ENCODE measurements at places on chromosomes 7 and 10.

DNA sequence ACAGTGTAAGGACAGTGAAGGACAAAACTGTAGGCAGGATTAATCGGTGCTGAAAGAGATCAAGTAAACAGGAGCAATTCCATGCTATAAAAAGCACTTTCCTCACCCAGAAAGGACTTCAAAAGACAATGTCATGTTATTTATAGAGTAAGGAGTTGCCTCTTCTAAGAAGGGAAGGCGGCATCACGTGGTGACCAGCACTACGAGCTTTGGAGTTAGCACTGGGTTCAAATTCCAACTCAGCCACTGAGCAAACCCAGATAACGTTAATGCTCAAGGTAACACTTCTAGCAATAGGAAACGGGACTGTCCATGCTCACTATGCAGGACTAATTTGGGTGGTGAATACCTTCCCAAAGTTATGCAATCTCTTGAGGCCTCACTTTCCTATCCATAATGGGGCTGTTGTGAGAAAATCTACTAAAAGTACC, 715 bp upstream of the PANK1 start:
- DNase-seq = no peak

DNA sequence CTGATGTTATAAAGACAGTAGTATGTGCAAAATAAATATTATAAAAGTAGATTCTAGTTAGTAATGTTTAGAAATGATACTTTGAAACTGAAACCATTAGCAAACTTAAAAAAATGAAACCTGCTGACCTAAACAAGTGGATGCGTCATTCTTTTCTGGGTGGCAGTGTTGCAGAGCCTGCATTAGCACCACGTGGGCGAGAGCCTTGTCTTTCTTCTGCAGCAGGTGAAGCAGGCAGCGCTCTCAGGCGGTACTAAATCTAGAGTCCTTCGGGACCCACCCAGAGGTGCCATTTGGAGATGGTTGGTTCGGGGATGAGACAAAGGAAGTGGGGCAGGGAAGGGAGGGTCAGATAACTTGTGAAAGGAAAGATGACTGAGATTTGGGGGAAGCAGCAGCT, 759.1 kb upstream of the IGFBP3 start:
- DNase-seq = no peak

GRCh38 chr7:102291056-102291915, 4.6 kb downstream of the SH2B2 start:
- no peak for DNase-seq

DNA sequence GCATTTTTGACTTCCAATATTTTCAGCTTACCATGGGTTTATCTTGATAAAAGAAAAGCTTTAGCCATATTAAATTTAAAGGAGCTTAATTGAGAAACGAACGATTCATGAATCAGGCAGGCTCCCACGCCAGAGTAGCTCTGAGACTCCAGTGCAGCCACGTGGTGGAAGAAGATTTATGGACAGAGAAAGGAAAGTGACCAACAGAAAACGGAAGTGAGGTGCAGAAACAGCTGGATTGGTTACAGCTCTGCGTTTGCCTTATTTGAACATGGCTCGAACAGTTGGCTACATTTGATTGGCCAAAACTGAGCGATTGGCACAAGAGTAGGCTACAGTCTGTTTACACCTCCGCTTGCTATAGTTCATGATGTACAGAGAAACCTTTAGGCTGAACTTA, 395.4 kb downstream of the GATA3 start:
- no peak for DNase-seq

GRCh38 chr10:46530249-46531186, 25.9 kb downstream of the GPRIN2 start:
- DNase-seq = no peak

DNA sequence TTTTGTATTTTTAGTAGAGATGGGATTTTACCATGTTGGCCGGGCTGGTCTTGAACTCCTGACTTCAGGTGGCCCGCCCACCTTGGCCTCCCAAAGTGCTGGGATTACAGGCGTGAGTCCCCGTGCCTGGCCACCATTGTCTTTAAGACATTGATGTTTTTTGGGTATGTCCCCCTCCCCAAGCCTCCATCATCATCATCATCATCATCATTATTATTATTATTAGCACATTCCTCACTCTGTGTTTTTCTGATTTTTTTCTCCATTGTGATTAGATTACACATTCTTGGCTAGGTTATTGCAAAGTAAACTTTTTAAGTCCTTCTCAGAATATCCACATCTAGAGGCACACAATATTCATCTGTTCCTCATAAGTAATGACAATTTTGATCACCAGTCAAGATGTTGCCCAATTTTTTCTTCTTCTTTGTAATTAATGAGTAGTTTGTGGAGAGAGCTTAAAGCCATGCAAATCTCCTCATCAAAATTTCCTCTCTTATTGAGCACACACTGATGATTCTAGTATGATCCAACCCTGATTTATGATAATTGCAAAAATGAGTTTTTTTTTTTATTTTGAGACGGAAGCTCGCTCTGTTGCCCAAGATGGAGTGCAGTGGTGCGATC, 47.5 kb downstream of the EPC1 start:
- no peak for DNase-seq

DNA sequence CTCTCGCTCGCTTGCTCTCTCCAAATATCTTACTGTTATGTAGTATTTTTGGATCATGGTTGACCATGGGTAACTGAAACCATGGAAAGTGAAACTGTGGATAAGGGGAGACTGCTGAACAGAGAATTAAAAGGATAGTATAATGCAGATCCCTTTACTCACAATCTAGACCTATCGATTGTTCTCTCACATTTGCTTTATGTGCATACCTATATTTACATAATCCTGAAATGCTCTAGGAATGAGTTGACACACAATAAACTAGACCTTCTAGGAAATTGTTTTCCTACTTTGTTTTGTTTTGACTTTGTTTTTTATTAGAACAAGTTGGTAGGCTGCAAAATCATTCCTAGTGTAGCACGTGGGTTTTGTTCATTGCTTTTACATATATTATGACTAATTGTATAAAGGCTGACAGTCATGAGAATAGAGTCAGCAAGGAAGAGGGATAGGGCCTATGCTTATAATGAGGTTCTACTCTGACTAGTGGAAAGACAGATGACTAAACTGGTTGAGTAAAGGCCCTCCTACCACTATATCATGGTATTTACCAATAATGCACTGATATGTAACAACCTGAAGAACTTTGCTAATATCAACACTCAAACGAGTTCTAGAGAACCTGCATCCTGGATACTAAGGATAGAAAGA, 175.3 kb upstream of the TARP start:
- DNase-seq = no peak

- no peak for DNase-seq
Observed at GRCh38 chr7:139588632-139589031, 65.1 kb downstream of the CLEC2L start.

- DNase-seq = no peak
Observed at GRCh38 chr10:52210161-52210560, 103.9 kb upstream of the DKK1 start.

DNA sequence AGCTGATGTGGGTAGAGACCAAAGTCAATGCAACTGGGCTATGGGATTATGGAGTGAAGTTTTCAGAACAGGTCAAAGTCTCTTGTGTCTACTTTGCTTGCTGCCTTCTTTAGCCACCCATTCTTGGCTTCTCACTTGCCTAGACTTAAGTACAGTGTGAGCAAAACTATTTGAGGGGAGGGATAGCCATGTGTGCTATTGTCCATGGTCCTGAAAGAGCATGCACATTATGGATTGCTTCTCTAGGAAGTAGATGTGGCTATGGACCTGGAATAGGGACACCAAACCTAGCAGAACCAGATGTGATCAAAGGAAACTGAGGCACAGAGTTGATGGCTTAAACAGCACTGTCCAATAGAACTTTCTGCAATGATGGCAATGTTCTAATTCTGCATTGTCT, 81.9 kb upstream of the ZNF800 start:
- DNase-seq = no peak

DNA sequence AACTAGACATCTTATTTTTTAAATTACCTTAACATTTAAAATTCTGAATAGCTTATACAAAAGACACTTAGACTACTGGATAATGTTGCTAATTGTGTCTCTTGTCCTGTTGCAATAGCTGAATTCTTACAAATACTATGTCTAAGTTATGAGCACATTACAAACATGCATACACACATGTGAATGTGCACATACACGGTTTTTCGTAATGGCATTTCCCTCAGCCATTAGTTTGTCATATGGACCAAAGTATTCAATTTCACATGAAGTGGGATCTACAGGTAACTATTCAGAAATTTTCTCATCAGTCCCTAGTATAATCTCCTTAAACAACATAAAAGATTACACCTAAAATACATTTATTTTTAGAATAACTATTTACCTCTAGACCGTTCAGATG, 178.6 kb upstream of the BET1 start:
- no peak for DNase-seq

- no peak for DNase-seq
Observed at GRCh38 chr7:41930538-41931262, 227.8 kb upstream of the INHBA start.

- DNase-seq = no peak
Observed at GRCh38 chr10:124000792-124001201, 92.6 kb downstream of the CHST15 start.

DNA sequence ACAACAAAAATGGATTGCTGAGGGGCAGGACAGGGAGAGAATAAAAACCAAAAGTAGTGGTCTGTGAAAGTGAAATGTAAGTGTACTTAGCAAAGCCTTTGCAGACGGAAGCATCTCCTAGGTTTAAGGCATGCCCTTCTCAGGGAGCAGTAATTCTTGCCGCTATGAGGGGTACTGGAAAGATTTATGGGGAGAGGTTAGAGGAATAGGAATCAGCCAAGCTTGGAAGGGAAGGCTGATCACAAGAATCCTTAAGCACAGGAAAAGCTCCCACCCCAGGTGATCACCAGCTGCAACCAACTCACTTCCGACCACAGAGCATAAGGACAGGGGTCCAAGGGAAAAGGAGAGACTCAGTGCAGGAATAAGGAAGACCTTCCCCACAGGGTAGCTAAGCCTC, 10.3 kb downstream of the GFRA1 start:
- DNase-seq = no peak

DNA sequence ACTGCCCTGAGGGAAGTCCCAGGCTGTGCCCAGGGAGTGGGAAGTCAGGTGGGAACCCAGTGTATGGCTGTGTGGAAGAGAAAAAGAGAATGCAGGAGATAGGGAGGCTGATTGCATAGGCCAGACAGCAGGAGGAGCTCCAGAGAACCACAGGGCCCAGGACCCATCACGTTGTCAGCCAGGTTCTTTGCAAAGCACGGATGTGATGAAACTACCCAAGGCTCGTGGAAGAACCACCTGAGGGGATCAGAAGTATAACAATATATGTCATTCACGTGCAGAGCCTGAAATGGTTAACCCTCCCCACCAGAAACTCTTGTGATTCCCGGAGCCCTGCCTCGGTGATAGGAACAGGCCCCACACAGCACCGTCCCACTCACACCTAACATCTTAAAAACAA, 83.6 kb downstream of the LARP4B start:
- no peak for DNase-seq

DNA sequence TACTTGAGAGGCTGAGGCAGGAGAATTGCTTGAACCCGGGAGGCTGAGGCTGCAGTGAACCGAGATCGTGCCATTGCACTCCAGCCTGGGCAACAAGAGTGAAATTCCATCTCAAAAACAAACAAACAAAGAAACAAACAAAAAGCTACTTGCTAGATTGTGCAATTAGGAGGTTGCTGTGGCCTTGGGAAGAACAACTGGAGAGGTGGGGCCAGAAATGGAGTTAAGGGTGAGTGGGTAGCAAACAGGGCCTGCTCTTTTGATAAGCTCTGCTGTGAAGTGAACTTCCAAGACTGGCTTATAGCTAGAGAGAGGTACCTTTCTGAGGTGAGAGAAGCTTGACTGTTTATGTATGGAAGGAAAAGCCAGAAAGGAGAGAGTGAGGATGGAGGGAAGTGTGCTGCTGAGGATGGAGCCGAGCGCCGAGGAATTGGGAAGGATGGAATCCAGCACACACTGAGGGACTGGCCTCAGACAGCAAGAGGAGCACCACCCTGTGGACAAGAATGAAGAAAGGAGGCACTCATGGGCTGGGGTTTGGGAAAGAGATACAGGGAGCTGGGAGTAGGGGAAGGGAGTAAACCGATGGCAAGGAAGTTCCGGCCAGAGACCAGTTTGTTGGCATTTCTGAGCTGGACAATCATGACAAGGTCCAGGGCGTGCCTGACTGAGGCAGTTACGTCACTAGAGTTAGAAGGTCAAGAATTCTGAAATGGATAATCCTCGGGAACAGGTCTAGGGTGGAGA, 7.0 kb upstream of the RPEL1 start:
- DNase-seq = no peak

GRCh38 chr10:6274484-6274883, 71.8 kb downstream of the PFKFB3 start:
- no peak for DNase-seq

- DNase-seq = no peak
Observed at GRCh38 chr10:116170815-116171250, 102.2 kb downstream of the GFRA1 start.

- no peak for DNase-seq
Observed at GRCh38 chr7:19101472-19101871, 16.0 kb downstream of the TWIST1 start.

DNA sequence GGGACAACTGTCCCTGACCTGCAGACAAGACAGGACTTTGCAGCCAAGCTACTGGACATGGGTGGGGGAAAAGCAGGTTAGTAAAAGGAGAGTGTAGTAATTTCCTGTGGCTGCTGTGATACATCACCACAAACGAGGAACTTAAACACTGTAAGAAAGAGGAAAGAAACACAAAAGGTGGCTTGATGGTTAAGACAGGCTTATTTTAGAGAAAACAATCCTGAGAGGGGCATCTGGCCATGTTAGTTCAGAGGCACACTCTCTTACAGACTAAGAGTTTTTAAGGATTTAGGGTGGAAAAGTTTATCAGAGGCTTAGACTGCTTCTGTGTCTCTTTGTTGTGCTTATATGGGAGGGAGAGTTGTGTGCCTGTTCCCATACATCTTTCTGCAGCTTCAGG, 667.0 kb downstream of the TYW1 start:
- DNase-seq = no peak

DNA sequence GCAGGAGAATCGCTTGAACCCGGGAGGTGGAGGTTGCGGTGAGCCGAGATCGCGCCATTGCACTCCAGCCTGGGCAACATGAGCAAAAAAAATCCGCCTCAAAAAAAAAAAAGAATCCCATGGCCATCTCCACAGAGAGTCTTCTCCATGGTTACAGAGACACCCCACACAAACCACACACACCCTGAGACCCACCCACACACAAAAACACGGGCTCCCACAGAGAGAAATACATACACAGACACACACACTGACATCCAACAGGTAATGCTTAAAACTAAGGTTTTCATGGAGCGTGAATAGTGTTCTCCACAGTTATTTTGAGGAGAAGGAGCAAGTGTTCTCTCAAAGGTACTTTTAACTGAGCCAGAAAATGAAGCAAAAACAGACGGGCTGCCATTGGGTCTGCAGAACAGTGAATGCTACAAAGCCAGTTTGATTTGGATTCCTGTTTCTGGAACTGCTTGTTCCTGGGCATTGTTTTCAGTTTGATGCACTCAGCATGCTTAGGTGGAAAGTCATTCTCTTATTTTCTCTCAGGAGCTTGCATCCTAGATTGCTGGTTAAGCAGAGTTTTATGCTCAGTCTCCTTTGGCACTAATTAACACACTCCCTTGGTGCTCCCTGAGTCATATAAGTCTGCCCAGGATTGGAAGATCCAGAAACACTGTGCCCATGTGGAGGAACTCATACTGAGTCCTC, 15.4 kb downstream of the AHCYL2 start:
- DNase-seq = no peak

All from stimulated activated CD8-positive, alpha-beta memory T cell treated with anti-CD3 and anti-CD28 coated beads, Interleukin-15, amount 100 ng/mL, for 48 hours (primary cell).